Stimulated activated CD4-positive, alpha-beta T cell treated with anti-CD3 and anti-CD28 coated beads, TNF-alpha, amount 100 ng/mL, for 1 hour (primary cell): ENCODE measurements at places on chromosomes 1 and 21.

GRCh38 chr1:240189386-240189989 lies 97.8 kb downstream of the FMN2 start:
- no peak for DNase-seq

GRCh38 chr1:28118640-28119307 lies 30.4 kb upstream of the EYA3 start:
- no peak for DNase-seq

- no peak for DNase-seq
These were observed 59.5 kb upstream of the BMP8A start for GRCh38 chr1:39431927-39432326.

GRCh38 chr1:1023700-1024099 lies 3.8 kb downstream of the AGRN start:
- DNase-seq = no peak

DNA sequence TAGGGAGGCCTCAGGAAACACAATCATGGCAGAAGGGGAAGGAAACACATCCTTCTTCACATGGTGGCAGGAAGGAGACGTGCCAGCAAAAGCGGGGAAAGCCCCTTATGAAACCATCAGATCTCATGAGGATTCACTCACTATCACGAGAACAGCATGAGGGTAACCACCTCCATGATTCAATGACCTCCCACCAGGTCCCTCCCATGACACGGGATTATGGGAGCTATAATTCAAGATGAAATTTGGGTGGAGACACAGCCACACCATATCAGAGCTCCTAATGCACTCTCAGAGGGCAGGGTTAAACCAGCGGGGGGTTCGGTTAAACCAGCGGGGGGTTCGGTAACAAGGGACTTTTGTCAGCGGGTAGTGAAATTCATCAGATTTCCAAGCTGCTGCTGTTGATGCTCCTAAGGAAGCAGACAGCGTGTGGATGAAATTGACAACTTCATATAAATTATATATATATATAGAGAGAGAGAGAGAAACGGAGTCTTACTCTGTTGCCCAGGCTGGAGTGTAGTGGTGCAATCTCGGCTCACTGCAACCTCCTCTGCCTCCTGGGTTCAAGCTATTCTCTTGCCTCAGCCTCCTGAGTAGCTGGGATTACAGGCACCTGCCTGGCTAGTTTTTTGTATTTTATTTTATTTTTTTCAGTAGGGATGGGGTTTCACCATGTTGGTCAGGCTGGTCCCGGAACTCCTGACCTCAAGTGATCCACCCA lies 4.2 kb downstream of the CSTB start:
- no peak for DNase-seq

DNA sequence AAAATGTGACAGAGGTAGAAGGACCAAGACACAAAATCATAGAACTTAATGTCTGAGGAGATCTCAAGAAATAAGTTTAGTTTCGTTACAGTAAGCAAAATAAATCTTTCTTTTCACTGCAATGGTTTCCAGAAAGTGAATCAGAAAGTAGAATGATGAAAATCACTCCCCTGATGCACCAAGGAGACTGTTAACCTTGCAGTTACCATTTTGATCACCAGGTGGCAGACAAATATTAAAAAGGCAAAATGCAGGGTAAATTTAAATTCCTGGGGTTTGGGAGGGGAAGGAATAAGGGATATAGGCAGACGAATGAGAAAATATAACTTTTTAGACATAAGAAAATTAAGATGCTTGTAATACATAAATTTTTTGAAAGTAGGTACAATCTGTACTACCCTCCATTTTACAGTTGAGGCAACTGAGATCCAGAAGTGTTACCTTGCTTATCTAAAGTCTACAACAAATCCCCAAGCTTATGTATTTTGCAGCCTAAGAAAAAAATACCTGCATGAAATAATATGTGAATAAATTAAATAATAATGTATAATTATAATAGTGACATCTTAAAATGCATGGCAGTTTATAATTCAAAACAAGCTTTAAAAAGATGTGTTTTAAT lies 253.2 kb downstream of the CRB1 start:
- DNase-seq = no peak

GRCh38 chr21:24509131-24509530 lies 1098.2 kb downstream of the MRPL39 start:
- no peak for DNase-seq

DNA sequence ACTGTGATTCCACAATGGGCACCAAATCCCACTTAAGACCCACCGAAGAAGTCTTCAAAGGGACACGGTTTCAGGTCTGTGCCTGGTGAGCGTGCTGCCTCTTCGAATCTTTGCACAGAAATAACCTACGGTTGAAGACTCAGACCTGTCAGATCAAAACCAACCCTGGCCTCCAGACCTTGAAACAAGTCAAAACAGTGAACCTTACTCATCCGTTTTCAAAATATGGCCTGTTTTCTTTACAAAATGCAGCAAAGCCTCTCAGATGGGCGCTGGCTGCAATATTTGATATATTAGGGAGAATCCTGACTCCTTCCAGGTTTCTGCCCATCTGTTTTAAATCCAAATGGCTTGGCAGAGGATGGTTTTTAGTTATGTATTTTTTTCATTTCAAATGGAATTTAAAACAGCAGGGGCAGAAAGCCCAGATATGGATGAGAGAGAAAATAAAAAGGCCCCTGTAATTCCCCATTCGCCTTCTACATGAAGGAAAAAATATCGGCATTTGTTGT lies 14.0 kb downstream of the JUN start:
- DNase-seq = no peak

- no peak for DNase-seq
These were observed 36.2 kb downstream of the CAMK2N1 start for GRCh38 chr1:20449735-20450311.

DNA sequence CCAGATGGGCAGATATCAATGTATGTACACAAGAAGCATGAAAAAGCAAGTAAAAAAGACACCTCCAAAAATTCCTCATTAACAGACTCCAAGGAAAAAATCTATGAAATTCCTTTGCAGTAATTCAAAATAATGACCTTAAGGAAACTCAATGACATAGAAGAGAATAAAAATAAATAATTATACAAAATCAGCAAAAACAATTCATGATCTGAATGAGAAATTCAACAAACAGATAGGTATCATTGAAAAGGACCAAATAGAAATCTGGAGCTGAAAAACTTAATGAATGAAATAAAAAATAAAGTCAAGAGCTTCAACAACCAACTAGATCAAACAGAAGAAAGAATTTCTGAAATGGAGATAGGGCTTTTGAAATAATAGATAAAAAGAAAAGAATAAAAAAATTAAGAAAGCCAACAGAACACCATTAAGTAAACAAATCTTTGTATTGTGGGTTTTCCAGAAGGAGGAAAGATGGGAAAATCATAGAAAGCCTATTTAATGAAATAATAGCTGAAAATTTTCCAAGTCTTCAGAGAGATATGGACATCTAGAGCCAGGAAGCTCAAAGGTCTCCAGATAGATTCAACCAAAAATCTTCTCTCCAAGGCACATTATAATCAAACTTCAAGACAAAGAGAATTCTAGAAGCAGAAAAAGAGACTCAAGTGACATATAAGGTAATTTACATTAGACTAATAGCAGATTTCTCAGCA lies 52.0 kb upstream of the KCNK1 start:
- no peak for DNase-seq

DNA sequence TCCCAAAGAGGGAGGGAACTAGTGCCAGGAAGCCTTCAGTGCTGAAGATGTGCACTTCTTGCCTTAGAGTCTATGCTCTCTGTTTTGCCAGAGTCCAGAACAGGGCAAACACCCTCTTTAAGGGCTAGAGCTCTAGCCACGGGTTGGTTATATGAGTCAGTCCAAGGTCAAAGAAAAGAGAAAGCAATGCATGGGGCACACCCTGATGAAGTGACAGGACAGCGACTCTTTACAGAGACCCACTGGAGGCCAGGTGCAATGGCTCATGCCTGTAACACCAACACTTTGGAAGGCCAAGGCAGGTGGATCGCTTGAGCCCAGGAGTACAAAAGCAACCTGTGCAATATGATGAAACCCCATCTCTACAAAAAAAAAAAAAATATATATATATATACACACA lies 86.1 kb downstream of the TGFBR3 start:
- no peak for DNase-seq

DNA sequence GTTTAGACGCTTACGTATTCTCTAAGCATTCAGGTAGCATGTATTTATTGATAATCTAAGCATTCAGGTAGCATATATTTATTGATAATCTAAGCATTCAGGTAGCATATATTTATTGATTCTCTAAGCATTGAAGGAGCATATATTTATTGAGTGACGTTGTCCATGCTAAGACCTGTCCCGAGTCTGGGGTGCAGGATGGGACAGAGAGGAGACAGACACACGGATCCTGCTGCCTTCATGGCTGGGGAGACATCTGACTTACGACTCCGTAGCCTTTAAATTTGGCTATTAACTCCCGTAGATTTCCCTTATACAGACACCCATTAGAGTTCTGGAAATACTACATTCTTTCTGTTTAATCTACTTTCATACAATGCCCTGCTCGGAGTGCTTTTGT lies 982 bp downstream of the SCCPDH start:
- DNase-seq = no peak

DNA sequence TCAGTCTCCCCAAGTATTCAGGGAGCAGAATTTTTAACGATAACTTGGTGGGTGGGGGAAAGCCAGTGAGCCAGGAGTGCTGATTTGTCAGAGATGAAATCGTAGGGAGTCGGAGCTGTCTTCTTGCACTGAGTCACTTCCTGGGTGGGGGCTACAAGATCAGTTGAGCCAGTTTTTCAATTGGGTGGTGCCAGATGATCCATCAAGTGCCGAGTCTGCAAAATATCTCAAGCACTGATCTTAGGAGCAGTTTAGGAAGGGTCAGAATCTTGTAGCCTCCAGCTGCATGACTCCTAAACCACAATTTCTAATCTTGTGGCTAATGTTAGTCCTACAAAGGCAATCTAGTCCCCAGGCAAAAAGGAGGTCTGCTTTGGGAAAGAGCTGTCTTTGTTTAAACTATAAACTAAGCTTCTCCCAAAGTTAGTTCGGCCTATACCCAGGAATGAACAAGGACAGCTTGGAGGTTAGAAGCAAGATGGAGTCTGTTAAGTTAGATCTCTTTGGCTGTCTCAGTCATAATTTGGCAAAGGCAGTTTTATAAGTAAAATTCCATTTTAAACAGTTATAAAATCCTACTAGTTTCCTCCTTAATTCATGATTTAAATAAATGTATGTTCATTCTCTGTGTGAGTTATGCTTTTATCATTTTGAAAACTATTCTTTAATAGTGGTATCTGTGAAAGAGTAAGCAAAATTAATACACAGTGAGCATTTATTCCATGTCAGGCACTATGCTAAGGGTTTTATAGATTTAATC lies 51.7 kb downstream of the SLC16A1 start:
- DNase-seq = no peak

- no peak for DNase-seq
These were observed 321.7 kb upstream of the NR5A2 start for GRCh38 chr1:199705825-199706224.

- no peak for DNase-seq
These were observed 214.2 kb downstream of the RERE start for GRCh38 chr1:8603220-8603616.

DNA sequence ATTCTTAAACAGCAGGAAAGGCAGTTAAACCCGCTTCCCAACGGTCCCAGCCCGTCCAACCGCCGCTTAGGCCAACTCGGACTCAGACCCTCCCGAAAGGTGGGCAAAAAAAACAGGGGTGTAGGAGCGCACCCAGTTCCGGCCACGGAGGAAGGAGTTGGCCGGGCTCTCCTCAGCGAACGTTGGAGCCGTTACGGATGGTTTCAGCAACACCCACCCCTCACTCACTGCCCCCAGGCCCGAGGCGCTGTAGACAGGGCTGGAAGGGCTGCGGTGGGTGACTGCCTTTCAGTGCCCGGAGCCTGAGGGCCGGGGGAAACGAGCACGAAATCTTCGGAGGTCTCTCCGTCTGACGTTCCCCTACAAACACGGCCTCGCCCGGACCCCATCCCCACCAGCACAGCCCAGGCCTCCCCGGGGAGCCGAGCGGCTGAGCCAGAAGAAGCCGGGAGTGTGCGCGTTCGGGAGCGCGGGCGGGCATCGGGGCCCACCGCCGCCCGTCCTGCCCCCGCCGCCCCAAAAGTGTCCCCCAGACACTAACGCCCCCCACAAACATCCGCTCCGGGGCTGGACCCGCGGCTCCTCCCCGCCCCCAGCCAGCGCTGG lies 1.3 kb downstream of the KDM5B start:
- no peak for DNase-seq

DNA sequence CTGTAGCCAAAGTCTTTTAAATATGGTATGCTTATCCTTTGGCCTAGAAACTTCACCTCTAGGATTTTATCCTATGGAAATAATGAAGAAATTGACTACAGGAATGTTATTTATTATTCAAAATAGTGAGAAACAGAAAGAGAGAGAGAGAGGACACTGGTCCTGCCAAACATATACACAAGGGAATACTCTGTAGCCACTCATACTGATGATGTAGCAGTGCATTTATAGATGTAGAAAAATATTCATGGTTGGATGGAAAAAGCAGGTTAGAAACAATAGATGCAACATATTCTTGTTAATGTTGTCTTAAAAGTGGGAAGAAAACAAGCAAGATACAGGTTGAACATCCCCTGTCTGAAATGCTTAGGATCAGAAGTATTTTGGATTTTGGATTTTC lies 22.2 kb upstream of the EPHB2 start:
- DNase-seq = no peak

GRCh38 chr21:46122758-46123683 lies 25.1 kb downstream of the COL6A2 start:
- DNase-seq = no peak

GRCh38 chr1:112722601-112723510 lies 7.7 kb upstream of the PPM1J start:
- DNase-seq = no peak

GRCh38 chr1:43438006-43438405 lies 15.7 kb downstream of the HYI start:
- no peak for DNase-seq

- DNase-seq = no peak
These were observed 17.6 kb downstream of the MTFR1L start for GRCh38 chr1:25837262-25837875.

- peak; percentile 46 for DNase-seq
These were observed at the start of gene C2CD4D for GRCh38 chr1:151839457-151840403. Gene C2CD4D, minus strand, starts transcription at chr1:151839820. Its CDS starts 831 bp downstream, at chr1:151838989.

GRCh38 chr1:218660678-218661053 lies 315.5 kb downstream of the TGFB2 start:
- no peak for DNase-seq
